GM12891 (cell line): ENCODE measurements at places on chromosomes 1 and 21.

DNA sequence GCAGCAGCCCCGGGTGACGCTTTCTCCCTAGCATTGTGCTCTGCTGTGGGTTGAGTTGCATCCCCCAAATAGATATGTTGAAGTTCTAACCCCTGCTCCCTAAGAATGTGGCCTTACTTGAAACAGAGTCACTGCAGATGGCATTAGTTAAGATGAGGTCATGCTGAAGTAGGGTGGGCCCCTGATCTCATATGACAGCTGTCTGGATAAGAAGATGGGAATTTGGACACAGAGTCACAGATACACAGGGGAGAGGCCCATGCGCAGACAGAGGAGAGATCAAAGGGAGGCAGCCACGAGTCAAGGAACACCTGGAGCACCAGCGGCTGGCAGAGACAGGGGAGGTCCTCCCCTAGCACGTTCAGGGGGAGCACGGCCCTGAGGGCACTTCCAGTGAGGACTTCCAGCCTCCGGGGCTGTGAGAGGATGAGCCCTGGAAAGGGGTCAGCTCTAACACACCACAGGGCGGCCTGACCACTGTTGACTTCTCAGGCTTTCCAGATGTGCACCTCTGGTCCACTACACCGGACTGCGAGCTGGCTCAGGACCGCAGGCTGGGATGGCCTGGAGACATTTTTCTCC lies 46.4 kb downstream of the ABCG1 start:
- no peak for DNase-seq

- no peak for DNase-seq
These were observed 104.5 kb upstream of the LMO4 start for GRCh38 chr1:87224201-87224600.

- no peak for DNase-seq
These were observed 15.3 kb downstream of the AK4 start for GRCh38 chr1:65163201-65163805.

GRCh38 chr1:157734321-157734720 lies 33.8 kb upstream of the FCRL3 start:
- no peak for DNase-seq

- no peak for DNase-seq
These were observed 642 bp upstream of the NT5C1A start for GRCh38 chr1:39672551-39672947.

DNA sequence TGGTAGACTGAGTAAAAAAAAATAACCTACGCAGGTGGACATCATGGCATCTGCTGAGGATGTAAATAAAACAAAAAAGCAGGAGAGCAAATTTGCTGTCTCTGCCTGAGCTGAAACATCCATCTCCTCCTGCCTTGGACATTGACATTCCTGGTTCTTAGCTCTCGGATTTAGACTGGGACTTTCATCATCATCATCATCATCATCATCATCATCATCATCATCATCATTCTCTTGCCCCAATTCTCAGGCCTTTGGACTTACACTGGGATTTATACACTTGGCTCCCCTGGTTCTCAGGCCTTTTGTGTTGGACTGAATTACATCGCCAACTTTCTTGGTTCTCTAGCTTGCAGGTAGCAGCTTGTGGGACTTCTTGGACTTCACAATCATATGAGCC lies 308.4 kb upstream of the BEND5 start:
- no peak for DNase-seq

GRCh38 chr21:44486302-44486701 lies 31.0 kb downstream of the LRRC3 start:
- no peak for DNase-seq

DNA sequence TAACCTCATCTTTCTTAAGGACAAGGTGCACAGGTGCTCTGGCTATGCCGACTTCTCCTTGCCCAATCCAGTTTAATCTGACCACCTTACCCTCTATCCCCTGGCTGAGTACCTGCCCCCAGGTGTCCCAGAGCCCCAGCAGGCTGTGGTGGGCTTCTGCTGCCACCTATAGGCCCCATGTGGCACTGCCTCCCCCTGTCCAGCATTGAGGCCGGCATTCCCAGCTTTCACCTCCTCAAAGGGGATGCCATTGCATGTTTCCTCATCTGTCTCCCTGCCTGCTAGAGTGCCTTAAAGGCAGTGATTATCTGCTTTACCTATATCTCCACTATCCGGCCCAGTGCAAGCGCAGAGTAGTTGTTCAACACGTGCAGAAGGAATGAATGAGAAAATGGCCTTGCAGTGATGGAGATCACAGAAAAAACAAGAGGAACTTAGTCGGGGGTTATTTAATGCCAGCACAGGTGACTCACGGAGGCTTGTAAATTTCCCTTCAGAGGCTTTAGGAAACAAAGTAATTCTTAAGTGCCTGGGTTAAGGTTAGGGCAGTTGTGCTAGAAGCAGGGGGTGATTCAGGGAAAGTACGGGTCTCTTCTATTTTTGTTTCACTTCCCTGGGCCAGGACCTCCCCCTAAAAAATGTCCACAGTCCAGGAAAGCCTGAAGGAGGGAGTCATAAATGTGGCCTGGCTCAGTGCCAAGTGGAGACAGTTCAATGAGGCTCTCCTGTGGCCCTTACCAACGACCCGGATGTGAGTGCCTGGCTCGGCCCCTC lies 131.8 kb upstream of the NGF start:
- peak; percentile 50 for DNase-seq

- DNase-seq = peak; percentile 73
These were observed 61.7 kb upstream of the ADAR start for GRCh38 chr1:154669464-154670282.

GRCh38 chr1:2378441-2378851 lies 12.9 kb downstream of the MORN1 start:
- no peak for DNase-seq

GRCh38 chr1:168092566-168093355 lies 44.0 kb downstream of the GPR161 start:
- DNase-seq = no peak

DNA sequence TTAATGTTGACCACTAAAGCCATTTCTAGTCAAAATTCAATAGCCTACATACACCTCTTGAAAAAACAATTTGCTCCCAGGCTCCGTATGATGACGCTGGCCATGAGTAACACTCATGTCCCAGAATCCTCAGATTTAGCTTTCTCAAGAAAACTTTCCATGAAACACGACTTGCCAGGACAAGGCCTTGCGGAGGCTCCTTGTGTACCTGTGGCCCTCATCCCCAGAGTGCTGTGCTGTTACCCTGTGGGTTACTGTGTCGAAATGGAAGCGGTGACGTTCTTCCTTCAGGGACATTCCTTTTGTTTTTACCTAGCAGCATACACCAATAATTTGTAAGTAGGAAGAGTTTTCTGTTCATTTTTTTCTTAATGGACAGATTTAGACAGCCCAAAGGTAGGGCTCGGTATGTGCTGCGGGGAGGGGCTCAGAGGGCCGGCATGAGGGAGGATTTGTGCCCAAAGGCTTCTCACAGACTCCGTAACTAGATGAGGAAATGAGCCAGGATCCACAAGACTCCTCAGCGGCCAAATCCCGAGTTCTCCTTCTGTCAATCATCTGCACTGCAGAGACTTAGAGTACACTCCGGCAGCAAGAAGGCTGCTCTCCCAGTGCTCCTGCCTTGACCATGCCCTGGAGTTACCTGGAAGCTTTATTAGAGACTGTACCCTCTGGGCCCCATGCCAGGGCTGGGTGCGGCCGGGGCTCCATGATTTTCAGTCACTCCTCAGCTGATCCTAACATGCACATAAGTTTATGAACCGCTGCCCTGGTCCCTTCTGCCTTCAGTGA lies 17.8 kb downstream of the GNG12 start:
- no peak for DNase-seq

- DNase-seq = no peak
These were observed 173.7 kb upstream of the COA6 start for GRCh38 chr1:234199476-234200127.

DNA sequence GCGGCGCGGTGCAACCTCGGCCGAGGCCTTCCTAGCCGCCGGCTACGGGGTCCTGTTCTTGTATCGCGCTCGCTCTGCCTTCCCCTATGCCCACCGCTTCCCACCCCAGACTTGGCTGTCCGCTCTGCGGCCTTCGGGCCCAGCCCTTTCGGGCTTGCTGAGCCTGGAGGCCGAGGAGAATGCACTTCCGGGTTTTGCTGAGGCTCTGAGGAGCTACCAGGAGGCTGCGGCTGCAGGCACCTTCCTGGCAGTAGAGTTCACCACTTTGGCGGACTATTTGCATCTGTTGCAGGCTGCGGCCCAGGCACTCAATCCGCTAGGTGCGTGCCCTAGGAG lies 379 bp downstream of the PPCS start:
- peak; percentile 66 for DNase-seq

DNA sequence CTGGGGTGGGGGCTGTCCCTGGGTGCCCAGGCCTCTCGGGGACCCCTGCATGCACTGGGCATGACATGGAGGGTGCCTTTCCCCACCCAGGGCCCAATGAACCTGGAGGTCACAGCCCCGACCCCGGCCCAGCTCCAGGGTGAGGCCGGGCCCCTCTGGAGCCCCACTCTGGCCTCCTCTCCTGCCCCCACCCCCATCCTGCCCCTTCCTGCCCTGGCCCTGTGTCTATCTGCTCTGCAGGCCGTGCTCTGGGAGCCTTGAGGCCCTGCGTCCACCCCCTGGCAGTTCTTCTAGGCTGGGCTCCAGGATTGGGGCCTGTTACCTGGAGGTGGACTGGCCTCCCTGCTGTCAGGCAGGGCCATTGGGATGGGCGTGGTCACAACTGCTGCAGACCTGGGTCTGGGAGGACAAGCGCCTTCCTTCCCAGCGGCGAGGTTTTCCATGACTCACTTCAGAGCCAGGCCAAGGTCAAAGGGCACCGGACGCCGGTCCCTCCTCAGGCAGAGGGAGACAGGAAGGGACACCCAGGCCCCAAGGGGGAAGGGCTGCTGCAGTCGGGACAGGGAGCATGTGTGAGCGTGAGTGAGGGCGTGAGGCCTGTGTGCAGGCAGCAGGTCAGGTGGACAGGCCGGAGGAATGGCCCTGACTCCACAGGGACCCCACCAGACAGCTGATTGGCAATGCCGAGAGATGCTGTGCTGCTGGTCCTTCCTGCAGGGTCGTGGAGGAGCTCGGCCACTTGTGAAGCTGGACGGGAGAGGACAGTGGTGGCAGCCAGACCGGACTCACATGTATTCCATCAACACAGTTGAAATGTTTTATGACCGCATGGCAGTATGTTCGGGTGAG lies 31.1 kb upstream of the POFUT2 start:
- DNase-seq = no peak

DNA sequence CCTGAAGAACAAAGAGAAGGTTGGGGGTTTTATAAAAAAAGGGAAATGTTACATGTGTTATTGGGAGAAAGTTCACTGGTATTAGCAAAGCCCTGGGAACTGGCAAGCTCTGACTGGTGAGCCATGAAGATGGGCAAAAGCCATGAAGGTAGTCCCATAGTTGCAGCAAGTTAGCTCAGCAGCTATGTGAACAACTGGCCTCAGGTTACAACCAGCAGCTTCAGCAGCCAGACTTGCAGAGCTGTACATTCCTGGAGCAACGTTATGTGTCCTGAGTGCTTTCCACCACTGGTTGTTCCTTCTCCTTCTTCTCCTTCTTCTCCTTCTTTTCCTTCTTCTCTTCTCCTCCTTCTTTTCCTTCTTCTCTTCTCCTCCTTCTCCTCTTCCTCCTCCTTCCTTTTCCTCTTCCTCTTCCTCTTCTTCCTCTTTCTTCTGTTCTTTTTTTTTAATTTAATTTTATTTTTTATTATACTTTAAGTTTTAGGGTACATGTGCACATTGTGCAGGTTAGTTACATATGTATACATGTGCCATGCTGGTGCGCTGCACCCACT lies 56.1 kb upstream of the TLR5 start:
- DNase-seq = no peak

DNA sequence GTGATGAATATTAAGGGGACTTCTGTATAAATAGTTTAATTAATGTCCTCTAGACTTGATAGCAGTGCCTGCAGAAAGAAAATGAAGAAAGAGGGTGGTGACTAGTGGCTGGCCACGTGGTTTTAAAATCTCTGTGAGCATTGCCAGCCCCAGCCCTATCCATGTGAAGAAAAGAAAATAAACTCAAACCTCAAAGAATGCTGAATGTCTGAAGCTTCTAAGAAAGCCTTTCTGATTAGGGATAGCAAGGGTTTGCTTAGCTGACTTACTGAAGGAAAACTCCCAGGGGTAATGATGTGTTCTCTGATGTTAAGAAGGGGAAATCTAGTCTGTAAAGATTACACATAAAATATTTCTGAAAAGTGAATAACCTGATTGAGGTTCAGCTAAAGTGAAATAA lies 31.8 kb downstream of the ADGRL2 start:
- DNase-seq = no peak

- DNase-seq = no peak
These were observed 26.8 kb downstream of the HSF2BP start for GRCh38 chr21:43632373-43632905.

DNA sequence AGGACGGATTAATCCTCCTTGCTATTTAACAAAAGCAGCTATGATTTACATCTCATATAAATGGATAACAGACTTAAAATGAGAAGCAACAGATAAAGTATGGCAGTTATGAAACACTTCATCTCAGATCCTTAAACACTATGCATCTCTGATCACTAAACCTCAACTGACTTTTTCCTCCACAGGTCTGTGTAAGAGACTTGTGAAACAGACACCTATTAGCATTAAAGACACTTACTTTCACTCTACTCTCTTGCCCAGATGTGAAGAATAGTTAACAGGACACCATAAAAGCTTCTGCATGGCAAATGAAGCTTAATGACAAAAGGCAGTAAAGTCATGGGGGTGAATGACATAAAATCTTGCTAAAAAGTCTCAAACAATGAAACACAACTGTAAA lies 6.2 kb downstream of the LIN9 start:
- DNase-seq = no peak

- no peak for DNase-seq
These were observed 123.6 kb downstream of the PEX14 start for GRCh38 chr1:10598389-10598702.

DNA sequence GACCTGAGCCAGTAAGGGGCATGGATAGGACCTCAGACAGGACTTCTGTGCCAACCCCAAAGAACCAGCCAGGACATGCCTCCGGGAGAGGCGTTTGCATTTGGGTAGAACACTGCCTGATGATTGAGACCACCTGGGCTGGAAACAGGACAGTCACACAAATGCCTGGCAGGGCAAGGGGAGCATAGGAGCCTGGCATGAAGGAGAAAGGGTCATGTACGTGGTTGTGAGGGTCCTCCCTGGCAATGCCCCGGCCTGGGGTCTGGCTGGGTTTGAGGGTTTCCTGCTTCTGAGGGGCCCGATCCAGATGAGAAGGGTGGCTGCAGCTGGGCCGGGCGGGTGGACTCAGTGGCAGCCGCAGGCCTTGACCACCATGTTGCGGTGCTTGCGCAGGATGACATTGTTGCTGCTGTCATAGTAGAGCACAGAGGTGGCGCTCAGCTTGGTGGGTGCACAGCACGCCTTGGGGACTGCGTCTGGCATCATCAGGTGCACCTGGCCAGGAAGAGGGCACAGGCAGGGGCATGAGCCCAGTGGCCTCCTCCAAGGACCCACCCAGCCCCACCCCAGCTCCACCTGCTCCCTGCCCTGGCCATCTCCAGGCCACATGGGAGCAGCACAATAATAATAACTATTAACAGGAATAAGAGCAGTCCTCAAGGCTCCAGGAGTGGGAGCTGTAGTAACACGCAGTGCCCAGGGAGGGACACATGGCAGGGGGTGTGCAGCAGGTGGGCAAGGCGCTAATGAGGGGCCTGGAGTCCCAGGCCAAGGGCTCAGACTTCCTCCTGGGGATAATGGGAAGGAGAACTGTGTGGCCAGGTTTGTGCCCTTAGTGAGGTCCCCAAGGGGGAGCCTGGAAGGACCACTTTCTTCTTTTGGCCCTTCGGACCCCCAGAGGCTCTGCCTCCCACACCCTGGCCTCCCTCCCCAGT lies 10.8 kb downstream of the OXCT2 start:
- DNase-seq = no peak

GRCh38 chr1:187313115-187313514 lies 484.4 kb downstream of the PLA2G4A start:
- no peak for DNase-seq
